Right ventricle myocardium inferior (tissue), 1 donor: ENCODE measurements at places on chromosomes 7 and 10.

DNA sequence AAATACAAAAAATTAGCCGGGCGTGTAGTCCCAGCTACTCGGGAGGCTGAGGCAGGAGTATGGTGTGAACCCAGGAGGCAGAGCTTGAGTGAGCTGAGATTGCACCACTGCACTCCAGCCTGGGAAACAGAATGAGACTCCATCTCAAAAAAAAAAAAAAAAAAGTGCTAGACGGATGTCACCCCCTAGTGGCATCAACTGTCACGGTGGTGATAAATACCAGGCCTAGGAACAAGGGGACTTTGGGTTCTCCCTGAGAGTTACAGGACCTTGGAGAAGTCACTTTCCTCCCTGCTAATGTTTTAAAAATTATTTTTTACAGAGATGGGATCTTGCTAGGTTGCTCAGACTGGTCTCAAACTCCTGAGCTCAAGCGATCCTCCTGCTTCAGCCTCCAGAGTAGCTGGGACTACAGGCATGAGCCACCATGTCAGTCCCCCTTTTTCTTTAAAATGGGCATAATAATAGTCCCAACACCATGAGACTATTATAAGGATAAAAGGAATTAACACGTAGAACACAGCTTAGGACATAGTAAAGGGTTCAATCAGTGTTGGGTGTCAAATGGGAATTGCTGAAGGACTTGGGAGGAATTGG lies 2.6 kb upstream of the TMEM130 start:
- no peak for DNase-seq

DNA sequence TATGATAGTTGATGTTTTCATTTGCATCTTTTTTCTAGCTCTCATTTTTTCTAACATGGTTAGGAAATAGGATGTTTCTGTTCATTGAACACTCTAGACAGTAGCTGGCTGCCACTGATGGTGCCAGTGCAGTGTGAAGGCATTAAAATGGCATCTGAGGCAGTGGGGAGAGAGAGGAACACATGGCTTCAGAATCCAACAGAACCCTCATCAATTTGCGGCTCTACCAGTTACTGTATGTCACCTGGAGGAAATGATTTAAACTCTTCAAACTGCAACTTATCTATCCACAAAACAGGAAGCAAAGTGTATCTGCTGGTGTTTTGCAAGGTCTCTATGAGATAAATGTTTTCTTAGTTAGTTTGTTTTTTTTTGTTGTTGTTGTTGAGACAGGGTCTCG lies 305.2 kb upstream of the PRKCQ start:
- DNase-seq: no peak

- DNase-seq: no peak
Measured at GRCh38 chr10:119919271-119919670, 26.7 kb downstream of the SEC23IP start.

- no peak for DNase-seq
Measured at GRCh38 chr7:90181485-90181884, 27.2 kb downstream of the STEAP1 start.

GRCh38 chr7:51591223-51591622 lies 274.6 kb upstream of the COBL start:
- DNase-seq: no peak
